ENCODE measurements at places on chromosomes 13 and 19.

- DNase-seq: no peak
Measured at GRCh38 chr13:104962411-104962810, 1573.1 kb downstream of the EFNB2 start.

- DNase-seq: no peak
Measured at GRCh38 chr13:23384111-23384510, 49.4 kb downstream of the SACS start.

DNA sequence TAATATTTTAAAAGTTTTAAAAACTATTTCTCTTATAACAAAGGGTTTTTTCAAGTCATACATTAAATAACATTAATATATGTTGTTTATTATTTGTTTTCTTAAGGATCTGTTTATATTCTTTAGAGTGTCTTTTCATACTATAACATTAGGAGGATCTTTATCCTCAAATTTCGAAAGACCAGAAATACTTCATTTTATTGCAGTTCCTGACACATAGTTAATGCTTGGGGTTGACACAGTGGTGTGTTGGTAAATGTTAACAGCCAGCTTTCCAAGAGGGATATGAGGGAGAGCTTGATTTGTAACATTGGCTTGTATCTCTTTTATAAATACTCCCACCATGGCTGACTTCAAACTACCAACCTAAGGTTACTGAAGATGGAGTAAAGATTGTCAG, 126.6 kb upstream of the KLF5 start:
- DNase-seq: no peak

GRCh38 chr13:72657379-72657778, 70.0 kb downstream of the MZT1 start:
- no peak for DNase-seq

DNA sequence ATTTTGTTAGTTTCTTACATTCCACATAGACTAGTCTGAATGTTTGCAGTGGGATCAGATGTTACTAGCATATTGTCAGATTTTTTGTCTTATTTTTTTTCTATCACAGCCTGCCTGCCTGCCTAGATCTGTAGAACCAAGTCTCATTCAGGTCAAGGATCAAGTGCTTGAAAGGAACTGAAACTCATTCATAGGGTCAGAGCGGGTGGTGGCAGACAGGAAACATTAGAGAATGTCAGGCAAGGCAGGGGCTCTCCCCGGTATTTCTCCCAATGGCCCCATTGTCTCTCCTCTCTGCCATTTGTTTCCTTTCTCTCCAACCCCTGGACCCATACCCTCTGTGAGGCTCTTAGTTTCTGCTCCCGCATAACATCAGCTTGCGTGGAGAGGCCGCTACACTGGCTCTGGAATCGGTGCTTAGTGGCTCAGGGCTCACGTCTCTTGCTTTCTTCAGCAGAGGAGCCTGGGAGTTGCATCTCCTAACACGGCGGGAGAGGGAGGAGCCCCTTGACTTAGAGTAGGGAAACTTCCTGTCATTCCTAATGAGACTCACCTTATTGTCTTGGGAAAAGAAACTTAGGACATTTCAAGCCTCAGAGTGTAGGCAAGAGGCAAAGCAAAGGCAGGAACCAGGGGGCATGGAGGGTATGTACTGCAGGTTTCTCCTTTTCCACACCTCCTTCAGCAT, 35.6 kb upstream of the SPATA13 start:
- DNase-seq: no peak

- DNase-seq: no peak
Measured at GRCh38 chr19:17475541-17476115, 5.3 kb downstream of the SLC27A1 start.

DNA sequence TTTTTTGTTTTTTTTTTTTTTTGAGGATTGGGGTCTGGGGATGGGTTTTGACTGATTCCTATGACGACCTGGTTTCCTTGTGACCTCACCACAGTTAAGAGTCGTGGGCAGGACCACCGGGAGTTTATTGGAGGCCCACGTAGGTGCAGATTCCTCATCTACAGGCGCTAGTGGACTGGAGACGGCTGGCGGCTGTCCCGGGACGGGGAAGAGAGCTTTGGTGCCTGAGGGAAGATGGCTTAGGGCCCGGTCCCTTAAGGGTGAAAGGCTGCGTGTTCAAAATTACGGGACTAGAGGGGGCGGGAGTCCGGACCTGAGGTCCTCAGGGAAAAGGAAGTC, 682 bp upstream of the TEAD2 start:
- no peak for DNase-seq

GRCh38 chr19:12482509-12482886, 2.1 kb downstream of the ZNF709 start:
- DNase-seq: no peak

DNA sequence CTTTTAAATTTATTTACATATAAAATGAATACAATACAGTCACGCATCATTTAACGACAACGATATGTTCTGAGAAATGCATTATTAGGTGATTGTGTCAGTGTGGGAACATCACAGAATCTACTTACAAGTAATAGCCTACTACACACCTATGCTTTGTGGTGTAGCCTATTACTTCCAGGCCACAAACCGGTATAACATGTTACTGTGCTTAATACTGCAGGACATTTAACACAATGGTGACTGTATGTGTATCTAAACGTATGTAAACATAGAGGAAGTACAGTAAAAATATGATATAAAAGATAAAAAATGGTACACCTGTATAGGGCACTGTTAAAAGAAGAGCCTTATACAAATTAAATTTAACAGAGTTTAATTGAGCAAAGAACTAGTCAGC, 62.4 kb upstream of the KLHL1 start:
- no peak for DNase-seq

DNA sequence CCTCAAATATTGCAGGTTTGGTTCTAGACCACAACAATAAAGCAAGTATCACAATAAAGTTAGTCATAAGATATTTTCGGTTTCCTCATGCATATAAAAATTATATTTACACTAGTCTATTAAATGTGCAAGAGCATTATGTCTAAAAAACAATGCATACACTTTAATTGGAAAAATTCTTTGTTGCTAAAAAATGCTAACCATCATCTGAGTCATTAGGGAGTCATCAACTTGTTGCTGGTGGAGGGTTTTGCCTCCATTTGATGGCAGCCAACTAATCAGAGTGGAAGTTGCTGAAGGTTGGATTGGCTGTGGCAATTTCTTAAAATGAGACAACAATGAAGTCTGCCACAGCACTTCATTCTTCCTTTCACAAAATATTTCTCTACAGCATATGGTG, 422.3 kb upstream of the GPC6 start:
- no peak for DNase-seq

DNA sequence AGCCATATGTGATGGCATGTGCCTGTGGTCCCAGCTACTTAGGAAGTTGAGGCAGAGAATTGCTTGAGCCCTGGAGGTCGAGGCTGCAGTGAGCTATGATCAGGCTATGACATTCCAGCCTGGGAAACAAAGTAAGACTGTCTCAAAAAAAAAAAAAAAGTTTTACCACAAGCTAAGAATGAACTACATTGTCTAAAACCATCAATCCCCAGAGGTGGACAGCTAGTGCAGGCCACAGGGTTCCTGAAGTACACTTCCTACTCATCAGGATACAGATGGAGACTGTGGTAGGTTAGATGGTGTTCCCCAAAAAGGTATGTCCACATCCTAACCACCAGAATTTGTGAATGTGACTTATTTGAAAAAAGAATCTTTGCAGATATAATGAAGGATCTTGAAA, 63.5 kb upstream of the DOCK9 start:
- no peak for DNase-seq

DNA sequence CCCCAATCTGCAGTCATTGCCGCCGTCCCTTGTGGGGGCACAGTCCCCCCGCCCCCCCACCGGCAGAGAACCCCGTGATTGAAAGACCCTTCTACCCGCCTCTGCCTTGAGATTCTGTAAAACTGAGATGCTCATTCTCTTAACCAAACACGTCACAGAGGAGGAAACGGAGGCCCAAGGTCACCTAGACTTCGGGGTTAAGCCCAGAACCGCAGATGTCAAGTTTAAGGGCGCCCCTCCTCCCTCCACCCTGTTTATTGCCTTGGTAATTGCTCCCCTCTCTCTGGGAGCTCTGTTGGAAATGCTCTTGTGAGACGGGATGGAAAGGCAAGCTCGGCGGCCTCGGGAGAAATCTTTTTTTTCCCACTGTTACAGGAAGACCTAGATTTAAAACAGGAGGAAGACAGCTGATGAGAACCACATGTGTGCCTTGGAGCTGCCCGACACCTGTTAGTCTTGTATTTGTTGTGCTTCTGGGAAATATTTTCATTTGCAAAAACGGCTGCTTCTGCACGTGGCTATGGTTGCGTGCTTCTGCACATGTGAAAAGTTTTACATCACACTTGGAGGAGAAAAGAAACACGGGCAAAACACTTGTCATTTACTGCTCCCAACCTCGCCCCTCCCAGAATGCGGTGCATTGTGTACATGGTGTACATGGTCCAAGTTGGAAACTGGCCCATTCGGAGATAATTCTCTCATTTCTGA, 1.1 kb upstream of the MED26 start:
- DNase-seq: peak; percentile 47

- peak; percentile 21 for DNase-seq
Measured at GRCh38 chr13:26344980-26345379, 91.1 kb downstream of the CDK8 start.

- no peak for DNase-seq
Measured at GRCh38 chr19:54451331-54451871, 2.4 kb downstream of the LENG8 start.

DNA sequence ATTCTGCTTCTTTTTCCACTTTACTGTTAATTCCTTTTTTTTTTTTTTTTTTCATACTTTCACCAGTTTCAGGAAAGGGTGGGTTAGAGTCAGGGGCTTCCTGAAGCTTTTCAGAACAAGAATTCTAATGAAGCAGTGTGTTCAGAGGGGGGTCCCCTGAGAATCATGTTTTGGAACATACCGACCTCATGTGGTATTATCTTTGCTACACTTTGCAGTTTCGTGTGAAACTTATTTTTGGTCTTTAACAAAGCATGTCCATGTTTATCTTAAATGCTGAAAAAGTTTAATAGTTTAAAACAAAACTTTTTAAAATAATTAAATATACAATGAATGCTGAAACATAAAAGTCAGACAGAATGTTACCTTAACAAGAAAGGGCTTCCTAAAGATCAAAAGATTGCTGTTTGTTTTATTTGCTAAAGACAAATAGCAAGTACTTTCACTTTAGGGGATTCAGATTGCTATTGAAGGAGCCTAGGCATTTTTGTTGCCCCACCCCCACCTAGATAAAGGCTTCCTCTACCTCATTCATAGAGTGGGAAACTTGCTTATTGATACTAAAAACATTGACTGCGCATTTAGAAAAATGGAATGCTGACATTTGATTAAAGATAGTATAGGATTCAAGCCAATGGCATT, 21.1 kb upstream of the POMP start:
- DNase-seq: peak; percentile 20

DNA sequence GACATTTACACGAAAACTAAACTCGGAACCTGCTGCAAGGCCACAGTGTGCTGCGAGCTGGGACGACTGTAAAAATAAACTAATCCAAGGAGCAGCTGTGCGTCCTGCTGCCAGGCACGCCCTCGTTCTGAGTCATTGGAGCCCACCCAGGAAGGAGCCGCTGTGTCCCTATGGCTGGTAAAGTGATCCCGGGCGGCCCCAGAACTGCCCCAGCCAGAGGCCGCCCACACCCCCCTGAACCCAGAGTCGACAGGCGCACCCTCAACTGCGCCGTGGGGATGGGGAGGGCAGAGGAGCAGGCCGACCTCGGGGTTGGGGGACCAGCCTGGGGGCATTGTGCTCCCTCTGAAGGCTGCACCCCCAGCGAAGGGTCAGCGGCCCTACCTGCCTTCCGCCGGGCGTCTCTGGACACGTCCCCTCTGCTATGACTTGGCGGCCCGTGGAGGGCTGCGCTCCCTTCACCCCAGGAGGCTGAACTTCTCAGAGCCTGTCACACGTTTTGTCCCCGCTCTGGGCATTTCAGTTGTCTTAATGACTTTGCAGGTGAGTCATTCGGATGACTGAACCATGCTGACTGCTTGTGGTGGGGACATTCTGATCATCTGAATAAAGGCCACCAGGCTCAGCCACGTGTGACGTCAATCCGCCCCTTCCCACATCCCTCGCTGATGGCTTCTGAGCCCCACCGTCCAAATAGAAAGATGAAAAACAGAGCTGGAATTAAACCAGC, 42.7 kb downstream of the ADPRHL1 start:
- no peak for DNase-seq

- no peak for DNase-seq
Measured at GRCh38 chr19:10615429-10616023, 9.8 kb upstream of the SLC44A2 start.

GRCh38 chr13:43086181-43086580, 62.8 kb downstream of the DNAJC15 start:
- DNase-seq: no peak

DNA sequence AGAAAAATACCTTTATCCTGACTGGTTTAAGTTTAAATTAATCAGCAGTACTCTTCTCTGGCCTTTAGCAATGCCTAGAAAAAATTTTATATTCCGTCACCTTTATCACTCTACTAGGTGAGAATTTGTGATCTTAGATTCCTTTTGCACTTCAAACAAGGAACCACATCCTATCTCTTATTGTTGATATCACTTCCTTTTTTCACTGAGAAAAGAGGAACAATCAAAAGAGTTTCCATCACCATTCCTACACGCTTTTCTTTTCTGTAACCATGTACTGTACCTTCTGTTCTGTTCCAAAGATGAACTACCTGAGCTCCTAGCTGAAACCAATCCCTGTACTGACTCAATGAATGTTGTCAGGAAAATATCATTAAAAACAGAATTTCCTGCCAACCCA, 1379.0 kb upstream of the MIR17HG start:
- DNase-seq: no peak

DNA sequence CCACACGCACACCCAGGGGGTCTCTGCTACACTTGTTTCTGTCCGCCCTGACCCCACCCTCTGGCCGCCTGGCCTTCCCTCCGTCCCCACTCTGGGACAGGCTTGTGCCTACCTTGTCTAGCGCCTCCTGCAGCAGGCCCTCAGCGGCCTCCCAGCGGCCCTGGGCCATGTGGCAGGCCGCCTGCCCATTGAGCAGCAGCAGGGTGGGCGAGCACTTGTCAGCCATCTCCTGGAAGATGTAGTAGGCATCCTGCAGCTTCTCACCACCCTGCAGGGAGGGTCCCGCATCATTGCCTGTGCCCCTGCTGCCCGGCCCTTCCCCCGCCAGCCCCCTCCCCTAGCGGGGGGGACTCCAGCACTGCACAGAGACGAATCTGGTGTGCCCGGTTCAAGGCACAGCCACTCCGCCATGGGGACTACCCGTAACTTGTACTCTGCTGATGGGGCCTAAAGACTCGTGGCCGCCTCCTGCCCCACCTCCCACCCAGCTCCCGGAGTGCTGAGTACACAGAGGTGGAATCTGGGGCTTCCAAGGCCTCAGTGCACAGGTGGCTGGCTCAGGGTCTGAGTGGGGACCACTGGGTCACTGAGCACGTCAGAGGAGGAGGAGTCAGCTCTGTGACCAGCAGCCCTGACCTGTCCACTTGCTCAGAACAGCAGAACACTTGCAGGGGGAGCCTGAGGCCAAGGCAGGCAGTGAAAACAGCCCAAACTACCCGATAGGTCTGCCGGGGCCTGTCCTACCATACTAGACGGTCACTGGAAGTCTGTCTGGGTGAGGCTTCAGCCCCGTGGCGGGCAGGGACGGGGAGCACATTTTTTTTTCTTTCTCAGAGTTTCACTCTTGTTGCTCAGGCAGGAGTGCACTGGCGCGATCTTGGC, 7.4 kb upstream of the CERS1 start:
- no peak for DNase-seq

GRCh38 chr13:73073050-73073449, 14.2 kb downstream of the KLF5 start:
- no peak for DNase-seq

GRCh38 chr19:32104153-32104849, 241.1 kb upstream of the ZNF507 start:
- DNase-seq: no peak
